ENCODE measurements at places on chromosomes 11 and 22.

GRCh38 chr11:134049303-134049702 is 19.6 kb upstream of the JAM3 start:
- no peak for DNase-seq

DNA sequence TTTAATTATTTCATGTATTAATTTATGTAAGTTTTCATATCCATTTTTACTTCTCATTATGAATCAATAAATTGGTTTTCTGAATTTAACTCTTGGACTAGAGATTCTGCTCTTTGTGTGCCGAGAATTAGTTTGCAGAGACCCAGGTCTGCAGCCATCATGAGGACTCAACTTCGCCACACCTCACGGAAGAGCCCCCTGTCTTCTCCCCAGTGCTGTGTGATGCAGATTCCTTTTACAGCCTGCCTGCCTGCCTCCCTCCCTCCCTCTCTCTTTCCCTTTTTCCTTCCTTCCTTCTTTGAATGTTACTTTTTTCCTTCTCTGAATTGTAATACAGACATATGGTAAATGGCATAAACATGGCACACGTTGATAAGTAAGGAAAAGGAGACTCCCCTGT is 947.7 kb downstream of the TBC1D22A start:
- no peak for DNase-seq

DNA sequence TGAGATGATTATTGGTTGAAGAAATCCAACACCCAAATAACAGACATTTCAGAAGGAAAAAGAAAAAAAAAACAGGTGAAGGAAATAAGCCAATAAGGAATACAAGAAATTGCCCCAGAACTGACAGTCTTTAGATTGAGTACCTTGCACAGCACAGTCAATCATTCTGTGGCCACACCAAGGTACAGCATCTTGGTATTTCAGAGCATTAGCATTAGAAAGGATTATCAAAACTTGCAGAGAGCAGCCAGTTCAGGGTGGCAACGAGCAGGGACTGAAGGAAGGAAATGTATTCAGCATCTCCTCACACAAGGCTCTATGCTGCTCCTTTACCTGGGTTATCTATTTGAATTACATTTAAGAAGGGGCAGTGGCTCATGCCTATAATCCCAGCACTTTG is 2.1 kb downstream of the ADA2 start:
- DNase-seq: no peak

- no peak for DNase-seq
Observed at GRCh38 chr11:6778518-6778917, 4.3 kb upstream of the OR2AG1 start.
